Posterior vena cava (tissue), 2 donors: ENCODE measurements at places on chromosomes 7 and 10.

DNA sequence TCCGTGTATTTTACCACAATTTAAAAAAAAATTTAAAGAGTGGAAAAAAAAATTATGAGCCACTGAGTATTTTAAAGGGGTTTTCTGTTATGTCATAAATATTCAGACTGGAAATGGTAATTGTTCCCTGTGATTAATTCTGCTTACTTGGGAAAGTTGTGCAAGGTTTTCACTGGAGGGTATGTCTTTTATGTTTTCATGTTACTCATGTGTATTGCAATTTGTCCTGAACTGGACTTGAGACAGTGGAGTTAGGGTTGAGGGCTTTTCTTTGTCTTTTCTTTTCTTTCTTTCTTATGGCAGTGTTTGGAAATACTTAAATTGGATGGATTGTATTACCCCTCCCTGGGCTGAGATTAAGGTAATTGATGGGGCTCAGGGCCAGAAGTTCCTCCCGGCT lies 257.7 kb downstream of the BAMBI start:
- no peak for DNase-seq

DNA sequence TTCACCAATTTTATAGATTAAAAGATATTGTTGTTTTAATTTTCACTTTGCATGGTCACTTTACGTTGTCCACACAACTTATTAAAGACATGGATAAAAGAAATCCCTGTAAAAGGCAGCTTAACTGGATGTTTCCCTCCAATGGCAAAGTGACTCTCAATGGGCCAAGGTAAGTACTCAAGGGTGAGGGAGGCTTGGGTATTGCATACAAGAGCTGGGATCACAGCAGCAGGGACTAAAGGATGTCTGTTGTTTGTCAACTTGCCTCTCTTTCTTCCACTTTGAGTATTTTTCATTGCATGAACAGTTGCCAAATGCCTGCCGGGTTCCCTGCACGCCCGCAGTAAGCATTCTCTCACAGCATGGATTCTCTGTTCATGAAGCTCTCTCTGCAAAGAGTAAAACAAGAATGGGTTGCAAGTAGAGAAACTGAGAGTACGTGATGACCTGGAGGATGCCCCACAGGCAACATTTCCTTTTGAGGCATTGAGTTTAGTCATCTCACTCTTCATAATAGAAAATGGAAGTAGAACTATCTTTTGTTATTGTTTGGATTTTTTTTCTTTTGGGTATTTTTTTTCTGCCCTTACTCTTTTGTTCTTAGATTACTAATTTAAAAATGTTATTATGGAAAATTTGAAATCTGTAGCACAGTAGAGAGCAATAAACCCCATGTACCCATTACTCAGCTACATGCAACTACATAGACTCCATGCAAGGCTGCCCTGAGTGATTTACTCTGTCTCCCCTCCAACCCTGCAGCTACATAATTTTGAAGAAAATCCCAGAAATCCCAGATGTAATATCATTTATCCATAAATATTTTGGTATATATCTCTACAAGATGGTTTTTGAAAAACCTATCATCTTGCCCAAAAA lies 26.3 kb downstream of the GPR141 start:
- no peak for DNase-seq

GRCh38 chr10:133094286-133094685 lies 6.6 kb downstream of the ADGRA1 start:
- no peak for DNase-seq

- DNase-seq = no peak
Measured at GRCh38 chr7:90834771-90835170, 238.7 kb downstream of the CDK14 start.

GRCh38 chr7:132846086-132846485 lies 235.8 kb downstream of the CHCHD3 start:
- DNase-seq = no peak

- no peak for DNase-seq
Measured at GRCh38 chr10:103582331-103583123, 89.0 kb downstream of the NEURL1 start.

GRCh38 chr7:104960741-104961448 lies 53.1 kb upstream of the KMT2E start:
- DNase-seq = no peak
